Activated CD8-positive, alpha-beta memory T cell treated with anti-CD3 and anti-CD28 coated beads for 24 hours (primary cell): ENCODE measurements at places on chromosomes 16 and 17.
A peak's percentile ranks its signal among the peaks of the same experiment; 100 is the strongest.

DNA sequence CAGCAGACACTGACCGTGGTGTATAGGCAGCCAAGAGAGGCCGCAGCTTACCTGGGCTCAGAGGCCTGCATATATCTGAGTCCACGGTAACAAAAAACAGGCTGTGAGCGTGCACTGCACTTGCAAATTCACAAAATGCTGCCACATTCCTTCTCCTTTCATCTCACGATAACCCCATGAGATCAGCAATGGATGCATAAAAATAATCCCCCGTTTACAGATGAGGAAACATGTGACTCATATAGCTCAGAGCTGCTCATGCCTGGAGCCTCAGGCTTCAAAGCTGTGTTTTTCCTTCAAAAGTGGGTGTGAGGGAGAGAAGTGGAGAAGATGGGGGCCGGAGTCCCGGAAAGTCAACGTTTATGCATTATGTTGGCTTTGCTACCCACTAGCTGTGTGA is 118.3 kb upstream of the FOXF1 start:
- no peak for DNase-seq

GRCh38 chr16:48384520-48385252 is 527 bp downstream of the SIAH1 start:
- peak; percentile 70 for DNase-seq

DNA sequence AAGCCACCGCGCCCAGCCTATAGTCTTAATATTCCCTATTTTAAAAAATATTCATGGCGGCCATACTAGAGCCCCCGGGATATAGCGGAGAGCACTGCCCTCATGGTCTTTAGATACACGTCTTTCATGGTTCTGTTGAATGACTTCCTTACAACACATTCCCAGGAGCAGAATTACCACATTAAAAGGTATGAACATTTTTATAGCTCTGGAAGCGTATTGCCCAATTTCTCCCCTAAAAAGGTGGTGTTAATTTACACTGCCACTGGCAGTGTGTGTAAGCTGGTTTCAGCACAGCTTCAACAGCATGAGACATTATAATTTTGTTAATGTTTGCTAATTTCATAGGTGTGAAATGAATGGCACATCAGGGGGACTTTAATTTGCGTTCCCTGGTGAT is 19.0 kb downstream of the C17orf100 start:
- DNase-seq: no peak

DNA sequence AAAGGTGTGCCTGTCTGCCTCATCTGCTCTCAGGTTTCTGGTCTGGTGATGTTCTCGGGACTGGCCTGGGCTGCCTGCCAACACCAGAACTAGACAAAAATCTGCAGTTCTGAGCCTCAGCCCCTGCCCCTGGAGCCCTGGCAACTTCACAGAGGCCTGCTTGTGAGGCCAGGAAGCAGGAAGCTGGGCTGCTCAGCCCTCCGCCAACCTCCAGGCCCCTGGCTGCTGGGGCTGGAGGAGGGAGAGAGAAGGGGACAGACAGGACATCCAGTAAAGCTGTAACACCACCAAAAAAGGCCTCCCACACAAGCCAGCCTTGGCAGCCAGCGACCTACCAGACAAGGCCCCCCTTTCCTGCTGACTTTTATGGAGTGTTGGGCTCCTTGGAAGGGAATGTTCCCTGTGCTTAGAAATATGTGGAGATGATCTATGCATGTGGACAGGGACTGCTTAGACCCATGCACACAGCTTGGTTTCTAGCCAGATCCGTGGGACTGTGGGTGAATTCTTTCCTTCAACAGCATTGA is 157.6 kb downstream of the XYLT1 start:
- no peak for DNase-seq
